Fibroblast of skin of left quadriceps (primary cell): ENCODE measurements at places on chromosomes 7 and 10.

GRCh38 chr10:9010931-9011670, 956.6 kb downstream of the GATA3 start:
- DNase-seq, result no peak

DNA sequence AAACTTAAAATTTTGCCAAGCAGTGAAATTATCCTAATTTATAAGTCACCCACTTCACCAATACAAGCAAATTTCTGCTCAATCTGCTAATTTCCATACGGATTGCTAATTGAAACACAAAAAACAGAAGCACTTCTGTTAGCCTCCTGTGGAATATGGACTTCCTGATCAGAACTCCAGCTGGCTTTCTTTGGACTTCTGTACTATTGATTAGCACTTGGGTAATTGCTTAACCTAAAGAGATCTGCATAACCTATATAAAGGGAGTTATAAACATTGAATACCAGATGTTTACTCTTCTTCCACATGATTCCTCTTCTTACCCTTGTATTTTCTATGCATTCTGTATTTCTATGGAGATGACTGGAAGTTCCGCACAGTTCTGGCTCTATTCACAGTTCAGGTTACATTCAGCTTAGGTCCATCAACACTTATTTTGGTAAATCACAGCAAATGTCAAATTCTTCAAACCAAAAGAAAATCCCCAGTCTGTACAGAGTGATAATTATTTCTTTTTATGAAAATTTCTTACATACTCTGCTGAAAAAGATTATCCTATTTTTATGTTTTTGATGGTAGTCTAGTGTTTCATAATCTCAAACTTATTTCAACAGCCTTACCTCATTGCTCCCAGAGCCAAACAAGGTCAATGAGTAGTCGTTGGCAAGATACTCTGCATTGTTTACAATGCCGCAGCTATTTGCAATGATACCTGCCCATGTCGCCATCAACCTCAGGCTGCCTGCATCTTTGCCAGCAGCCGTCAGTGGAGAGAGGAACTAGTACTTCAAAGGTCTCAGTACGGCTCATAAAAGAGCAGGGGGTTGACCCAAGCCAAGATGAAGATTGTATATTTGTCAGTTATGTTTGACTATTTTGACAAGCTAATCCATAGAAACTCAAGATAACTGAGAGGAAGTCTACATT, 225.6 kb downstream of the AHR start:
- peak; percentile 37 for DNase-seq

DNA sequence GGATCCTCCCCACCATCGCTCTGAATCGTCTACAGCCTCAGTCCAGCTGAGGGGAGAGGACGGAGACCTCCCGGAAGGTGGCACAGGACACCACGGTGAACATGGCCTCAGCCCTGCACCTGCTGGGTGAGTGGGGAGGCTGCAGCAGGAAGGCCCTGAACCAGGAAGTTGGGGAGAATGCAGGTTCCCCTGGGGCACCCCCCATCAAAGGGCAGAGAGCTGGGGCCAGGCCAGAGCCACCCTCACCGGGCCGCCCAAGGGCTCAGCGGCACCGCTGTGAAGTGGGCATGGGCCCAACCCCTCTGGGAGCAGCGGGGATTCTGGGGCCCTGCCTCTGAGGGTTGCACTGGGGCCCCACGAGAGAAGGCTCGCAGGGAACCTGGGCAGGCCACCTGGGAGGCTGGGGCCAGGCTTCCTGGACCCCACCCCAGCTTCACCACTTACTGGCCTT, 98.7 kb downstream of the MICALL2 start:
- DNase-seq, result no peak

DNA sequence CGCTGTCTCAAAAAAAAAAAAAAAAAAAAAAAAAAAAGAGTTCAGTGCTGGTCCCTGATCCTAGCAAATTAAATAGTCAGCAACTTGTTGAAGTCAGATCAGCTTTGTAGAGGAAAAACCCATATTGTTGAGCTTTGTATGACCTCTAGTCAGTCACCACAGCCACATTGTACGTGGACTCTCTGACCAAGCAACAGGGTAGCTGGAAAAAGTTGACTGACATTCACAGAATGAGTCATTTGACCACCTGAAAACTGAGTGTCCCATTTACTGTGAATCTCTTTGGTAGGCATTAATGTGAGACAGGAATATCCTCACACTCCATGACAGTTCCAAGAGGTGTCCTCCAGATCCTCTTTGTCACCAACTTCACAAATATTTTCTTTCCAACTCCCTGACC, 371.1 kb downstream of the LRRTM3 start:
- no peak for DNase-seq

GRCh38 chr10:103627111-103627892, 133.8 kb downstream of the NEURL1 start:
- no peak for DNase-seq

DNA sequence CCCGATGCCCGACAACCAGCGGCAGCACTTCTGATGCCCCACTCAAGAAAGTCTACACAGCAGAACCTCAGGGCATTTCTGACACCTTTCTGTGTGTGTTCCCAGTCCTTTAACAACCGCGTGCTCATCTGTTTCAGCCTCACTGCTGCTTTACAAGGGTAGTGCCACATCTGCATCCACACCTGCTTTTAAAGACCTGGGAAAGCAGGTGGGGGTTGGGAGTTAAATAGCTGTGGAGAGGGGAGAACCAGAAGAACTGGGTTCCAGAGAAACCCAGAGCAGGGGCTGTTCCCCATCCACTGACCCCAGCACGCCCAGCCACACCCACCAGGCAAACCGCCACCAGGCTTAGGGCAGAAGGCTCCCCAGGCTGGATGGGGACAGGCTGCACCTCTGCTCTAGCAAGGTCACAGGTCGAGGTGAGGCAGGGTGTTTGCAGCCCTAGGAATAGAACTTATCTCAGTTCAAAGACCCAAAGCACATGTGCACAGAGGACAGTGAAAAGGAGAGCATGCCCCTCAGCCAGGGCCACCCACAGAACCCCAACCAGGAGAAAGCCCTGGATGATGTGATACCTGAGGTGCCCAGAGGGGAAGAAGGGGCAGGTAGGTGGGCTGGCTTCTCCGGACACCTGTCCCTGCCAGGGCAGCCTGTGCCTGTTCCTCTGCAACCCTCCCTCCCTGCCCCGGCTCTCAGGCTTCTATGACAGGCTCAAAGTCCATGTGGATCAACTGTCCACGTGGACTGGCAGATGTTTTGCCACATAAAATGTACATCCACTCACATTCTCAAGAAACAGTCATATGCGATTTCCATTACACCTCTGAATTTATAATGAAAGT, 51.3 kb downstream of the COBL start:
- DNase-seq, result no peak

DNA sequence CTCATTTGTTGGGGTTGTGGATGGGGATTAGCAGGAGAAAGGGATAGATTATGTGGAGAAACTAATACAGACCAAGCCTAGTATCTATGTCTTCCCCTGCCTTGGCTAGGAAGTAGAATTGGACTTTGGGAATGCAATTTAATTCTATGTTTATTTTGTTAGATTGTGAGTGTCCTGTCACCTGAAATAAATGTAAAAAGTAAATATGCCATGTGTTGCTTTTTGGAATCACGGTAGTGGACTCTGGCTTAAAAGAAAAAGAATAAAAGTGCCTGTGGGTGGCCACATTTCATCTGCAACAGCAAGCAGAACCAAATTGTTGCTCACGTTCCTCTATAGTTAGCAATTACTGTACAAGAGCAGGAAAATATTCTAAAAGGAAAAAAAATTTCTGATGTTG, 42.3 kb downstream of the TET1 start:
- no peak for DNase-seq

DNA sequence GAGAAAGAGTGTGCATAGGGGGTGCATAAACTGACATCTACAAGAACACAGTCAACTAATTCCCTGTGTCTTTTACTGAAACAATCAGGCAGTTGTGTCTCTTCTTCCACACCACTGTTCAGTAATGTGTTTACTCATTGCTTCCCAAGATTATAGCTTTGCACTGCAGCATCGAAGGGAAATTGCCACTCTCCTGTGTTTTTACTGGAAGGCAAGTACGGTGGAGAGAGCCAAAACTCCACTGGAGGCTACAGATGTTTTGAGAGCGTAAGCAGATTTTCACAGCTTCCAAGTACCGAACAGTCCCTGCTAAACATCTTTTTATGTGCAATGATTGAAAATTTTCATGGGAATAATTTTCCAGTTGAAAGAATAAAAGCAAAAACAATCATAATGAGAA, 510.5 kb upstream of the AKR1E2 start:
- DNase-seq, result peak; percentile 20

- DNase-seq, result no peak
Observed at GRCh38 chr7:123004931-123005330, 9.4 kb upstream of the TAS2R16 start.

DNA sequence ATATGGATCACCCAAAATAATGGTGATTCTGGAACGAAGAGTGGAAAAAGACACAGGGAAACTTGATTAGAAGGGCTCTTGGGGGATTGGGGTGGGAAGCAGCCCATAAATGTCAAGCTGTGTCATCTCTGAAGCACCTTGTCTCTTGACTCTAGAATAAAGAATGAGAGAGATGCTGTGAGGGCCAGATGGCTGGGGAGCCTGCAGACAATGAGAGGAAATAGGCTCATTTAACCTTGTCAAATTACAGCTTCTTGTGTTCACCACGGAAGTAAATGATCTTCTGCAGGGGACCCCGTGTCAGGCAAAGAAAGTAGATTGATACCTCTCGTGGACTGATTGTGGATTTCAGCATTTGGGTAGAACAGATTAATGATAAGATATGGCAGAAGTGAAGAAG, 159.3 kb downstream of the ST7 start:
- DNase-seq, result no peak

DNA sequence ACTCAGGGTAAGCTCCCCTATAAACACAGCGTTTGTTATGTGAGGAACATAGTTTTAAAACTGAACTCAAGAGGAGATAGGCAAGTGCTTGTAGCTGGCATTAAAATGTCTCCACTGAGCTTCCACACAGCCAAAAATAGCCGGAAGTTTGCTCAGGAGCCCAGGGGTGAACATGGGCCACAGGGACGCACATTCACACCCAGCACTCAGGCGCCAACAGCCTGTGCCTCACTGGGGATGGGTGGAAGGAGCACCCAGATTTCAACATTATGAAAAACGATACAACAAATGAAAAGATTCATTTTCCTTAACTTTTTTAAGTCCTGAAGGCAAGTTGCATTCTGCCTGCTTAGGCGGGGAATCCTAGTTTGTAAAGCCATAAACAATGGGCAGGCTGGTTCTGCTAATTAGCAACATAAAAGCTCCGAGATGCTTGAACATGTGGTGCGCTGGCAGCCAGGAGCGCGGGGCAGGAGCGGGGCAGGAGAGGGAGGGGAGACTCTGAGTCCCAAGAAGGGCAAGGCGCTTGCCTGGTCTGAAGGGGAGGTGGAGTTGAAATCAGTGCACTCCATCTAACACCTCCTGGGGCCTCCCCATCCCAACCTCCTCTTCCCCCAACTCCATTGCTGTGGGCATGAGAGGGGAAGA, 235.9 kb downstream of the COBL start:
- no peak for DNase-seq

GRCh38 chr10:52283174-52283573, 30.9 kb upstream of the DKK1 start:
- no peak for DNase-seq

DNA sequence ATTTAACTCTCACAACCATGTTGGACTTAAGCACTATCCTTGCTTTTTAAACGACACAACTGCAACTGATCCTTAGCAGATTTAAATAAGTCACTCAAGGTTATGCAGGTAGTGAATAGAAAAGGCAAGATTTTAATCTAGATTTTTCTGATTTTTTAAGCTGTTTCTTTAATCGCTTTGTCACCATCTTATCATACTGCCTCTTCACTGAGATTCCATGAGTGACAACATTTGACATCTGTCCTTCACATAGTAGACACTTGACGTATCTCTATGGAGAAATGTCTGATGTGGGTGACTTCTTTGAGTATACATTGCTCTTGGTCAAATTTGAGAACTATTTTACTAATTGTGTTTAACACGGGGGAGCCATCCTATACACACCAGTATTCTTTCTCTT, 839.7 kb downstream of the GATA3 start:
- no peak for DNase-seq

DNA sequence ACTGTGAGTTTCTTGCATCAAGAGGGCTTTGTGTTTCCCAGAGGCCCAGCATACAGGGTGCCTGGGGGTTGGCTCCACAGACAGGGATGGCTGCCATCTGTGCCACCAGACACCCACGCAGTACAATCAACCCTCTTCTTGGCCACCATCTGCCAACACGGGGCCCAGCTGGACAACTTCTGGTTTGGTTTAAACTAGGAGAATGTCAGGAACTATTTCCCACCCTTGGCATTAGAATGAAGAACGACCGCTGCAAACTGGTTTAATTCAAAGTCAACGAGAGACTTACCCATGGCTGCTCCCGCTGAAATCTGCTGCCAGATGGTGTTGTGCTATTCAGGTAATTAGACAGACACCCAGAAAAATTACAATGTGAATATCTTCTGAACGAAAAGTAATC, 27.8 kb downstream of the NMT2 start:
- DNase-seq, result no peak

DNA sequence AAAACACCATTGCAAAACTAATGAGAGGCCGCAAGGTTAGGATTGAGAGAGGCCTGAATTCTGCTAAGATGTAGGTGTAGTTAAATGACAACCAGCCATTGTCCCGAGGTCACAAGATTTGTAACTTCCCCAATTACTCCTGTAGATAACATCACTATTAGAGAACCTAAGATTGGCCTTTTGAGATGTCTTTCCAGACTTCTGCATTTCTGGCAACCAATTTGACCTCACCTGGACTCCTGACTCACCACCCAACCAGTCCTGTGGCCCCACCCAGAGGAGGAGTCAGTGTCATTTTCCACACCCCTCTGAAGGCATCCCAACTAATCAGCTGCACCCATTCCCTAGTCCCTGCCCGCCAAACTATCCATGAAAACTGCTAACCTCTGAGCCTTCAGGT, 115.7 kb downstream of the PRKAG2 start:
- no peak for DNase-seq

GRCh38 chr7:50357426-50357825, 52.9 kb downstream of the IKZF1 start:
- DNase-seq, result no peak

DNA sequence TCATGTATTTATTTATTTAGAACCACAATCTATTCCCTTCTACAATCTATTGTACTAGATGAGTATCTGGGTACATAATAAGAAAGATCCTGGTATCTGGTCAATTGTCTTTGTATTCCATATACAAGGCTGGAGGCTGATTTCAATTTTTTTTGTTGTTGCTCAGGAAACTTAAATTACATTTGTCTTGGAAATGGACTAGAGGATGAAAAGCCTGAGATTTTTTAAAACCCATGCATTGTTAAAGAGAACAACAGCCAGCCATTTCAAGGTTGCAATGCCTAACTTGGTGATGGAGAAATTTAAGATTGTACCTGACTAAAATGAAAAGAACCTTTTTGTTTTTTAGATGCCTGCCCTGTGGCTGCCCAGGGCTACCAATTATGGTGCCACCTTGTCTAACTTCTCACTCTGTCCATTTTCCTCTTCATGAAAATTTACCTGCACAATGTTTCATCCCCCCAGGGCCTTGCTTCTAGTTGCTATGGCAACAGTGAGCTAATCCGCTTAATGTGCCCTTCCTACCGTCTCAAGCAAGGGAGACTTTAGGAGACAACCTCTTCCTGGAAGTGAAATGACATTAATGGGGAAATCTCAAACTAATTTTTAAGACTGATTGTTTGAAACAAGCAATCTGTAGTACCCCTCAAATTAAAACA, 203.7 kb upstream of the PHYHIPL start:
- DNase-seq, result no peak
